ENCODE measurements at places on chromosomes 6 and 20.

- no peak for DNase-seq
Measured at GRCh38 chr6:166393535-166393823, 10.7 kb upstream of the MPC1 start.

DNA sequence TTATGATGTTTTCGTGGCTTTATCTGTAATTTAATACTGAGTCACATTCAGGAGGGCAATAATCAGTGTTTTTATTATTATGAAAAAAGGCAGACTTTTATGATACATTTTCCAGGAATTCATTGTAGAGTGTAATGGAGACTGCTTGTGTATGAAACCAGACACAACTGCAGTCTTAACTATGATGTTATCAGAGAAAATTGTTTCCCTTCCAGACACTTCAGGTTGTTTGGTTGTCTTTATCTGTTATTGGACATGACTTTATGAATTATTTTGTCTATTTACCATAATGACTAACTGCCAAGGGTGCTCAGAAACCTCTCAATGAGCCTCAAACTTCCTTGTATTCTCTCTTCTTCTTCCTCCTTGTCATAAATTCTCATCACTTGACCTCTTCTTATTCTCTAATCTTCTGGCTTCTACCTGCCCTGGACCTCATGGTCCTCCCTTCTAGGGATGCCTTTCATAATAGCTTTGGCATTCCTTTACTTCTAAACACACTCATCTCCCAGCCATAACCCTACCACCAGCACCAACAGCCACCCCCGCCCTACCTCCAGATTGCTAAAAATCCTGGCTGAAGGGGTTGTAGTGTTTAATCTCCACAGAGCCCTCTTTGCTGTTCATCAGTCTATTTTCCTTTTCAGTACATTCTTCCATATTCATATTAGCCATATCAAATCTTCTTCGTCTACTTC lies 492.5 kb downstream of the CDKAL1 start:
- no peak for DNase-seq

GRCh38 chr6:43983632-43984031 lies 143.6 kb downstream of the MRPL14 start:
- no peak for DNase-seq

- no peak for DNase-seq
Measured at GRCh38 chr20:5401277-5401875, 84.6 kb upstream of the PROKR2 start.

- DNase-seq = no peak
Measured at GRCh38 chr6:155171109-155171746, 92.6 kb upstream of the CLDN20 start.

DNA sequence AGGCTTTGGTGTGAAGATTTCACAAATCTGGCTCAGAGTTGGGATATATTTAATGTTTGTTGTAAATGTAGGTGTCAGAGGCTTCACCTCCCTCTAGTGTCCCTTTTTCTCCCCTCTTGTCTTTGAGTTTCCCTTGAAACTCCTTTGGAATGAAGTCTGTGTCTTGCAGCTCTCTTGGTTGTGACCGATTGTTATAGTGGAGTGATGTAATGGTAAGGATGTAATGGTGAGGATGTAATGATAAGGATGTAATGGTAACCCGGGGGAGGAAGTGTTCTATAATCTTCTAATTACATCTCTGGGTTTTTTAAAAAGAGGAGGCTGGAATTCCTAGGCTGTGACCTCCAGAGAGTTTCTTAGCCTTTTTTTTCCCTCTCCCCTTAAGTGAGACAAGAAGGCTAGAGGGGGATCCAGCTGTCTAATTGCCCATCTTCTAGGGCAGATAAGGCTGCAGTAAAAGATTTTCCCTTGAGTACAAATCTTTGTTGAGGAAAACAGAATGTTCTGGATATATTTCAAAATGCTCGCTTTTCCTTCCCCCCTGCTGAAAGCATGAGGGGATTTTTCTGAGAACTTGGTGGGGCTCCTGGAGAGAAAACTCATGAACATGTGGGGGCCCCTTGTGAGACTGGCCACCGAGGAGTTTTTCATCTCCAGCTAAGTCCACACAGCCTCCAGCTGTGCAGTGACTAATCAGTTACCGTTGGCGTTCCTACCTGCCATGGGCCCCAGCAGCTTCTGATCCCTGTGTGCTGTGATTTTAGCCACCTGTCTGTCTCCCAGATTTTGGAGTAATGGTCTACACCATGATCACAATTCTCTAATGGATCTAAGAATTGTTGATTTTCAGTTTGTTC lies 156.7 kb upstream of the PMEPA1 start:
- DNase-seq = no peak

DNA sequence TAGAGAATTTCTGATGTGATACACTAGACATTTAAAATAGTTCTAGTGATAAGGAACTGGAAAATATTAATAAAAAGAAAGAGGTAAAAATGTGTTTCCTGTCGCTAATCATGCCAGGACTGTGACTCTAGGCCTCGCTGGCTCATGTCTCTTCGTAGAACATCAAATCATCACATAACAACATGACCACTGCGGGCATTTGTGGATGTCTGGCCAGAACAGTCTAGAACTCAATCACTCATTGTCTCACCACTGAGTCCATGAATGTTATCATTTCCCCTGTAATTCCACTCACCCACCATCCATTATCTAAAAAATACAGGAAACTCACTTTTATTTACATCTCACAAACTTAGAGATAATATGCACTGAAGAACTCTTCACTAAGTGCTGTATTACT lies 3.4 kb downstream of the HMGN3 start:
- DNase-seq = no peak

DNA sequence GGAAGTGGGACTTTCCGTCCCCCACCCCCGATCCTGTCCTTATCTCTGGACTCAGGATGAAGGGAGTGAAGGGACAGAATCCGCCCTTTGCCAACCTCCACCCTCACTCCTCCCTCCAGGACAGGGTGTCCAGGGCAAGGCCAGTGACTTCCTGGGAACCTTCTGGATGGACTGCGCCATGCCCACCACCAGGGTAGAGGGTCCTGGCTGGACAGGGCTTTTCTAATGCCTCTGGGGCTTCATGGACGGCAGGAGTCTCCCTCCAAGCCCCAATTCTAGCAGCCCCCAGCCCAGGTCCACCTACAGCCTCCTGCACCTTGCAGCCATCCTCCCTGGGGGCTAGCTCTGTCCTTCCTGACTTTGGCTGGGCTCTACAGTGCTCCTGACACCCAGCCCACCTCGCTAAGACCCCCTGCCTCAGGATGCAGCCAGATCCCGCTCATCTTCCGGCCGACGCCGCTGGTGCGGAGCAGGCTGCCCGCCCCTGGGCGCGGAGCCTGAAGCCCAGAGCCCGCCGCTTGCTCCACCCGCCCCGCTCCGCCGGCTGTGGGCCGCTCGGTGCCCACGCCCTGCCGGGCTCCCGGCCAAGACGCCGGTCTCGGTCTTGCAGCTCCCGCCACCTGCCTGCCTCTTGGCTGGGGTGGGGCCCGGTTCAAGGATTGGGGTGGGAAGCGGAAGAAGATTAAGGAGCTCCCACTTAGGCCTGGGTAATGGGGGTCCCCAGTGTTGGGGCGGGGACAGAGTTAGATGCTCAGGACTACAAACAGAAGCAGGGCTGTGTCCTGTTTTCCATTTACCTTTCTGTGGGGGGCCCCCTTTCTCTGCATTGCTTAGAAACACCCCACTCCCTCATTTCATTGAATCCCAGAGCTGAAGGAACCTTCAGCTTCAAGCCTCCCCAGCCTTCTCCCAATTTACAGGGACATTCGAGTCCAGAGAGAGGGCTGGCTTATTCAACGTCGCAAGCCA lies 72.8 kb downstream of the MDGA1 start:
- DNase-seq = no peak

- no peak for DNase-seq
Measured at GRCh38 chr6:151974061-151974617, 166.7 kb downstream of the ESR1 start.

DNA sequence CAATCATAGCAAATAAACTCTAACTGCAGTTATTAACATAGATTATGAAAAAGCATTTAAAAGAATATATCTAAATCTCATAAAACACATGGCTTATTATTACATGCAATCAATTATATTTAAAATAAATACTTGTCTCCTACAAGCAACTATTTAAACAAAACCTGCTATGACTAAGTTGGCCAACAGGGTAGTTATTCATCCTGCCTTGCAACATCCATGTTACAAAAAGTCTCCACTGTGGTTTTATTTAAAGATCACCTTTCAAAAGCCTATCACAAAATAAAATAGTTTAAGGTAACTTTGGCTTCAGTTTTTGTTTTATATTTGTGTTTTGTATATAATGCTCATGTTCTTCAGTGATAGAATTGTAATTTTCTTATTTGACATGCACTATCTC lies 1127.0 kb upstream of the MAP3K7 start:
- no peak for DNase-seq

- DNase-seq = no peak
Measured at GRCh38 chr20:62662422-62662821, 20.1 kb downstream of the SLCO4A1 start.

DNA sequence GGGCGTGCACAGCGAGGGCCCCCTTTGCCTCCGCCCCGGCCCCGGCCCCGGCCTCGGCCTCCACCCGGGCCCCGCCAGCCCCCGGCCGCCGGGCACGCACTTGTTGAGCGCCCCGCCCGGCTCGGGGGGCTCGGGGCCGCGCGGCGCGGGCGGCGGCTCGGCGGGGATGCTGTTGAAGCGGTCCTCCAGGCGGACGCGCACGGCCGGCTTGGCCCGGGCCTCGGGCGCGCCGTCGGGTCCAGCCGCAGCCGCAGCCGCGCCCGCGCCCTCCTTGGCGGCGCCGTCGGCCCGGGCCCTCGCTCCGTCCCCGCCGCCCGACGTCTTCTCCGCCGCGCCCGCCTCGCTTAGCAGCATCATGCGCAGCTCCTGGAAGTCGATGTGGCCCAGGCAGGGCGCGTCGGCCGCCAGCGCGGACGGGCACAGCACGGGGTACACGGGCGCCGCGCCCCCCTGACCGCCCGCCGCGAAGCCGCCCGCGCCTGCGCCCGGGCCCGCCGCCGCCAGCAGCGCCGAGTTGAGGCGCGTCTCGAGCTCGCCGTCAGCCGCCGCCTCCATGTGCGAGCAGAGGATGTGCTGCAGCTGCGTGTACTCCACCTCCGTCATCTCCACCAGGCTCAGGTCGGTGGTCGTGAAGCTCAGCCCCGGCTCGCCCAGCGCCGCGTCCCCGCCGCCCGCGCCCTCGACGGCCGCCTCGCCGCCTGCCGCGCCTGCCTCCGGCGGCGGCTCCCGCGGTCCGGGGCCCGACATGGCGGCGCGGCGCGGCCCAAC lies 514 bp downstream of the TCFL5 start:
- peak; percentile 4 for DNase-seq

DNA sequence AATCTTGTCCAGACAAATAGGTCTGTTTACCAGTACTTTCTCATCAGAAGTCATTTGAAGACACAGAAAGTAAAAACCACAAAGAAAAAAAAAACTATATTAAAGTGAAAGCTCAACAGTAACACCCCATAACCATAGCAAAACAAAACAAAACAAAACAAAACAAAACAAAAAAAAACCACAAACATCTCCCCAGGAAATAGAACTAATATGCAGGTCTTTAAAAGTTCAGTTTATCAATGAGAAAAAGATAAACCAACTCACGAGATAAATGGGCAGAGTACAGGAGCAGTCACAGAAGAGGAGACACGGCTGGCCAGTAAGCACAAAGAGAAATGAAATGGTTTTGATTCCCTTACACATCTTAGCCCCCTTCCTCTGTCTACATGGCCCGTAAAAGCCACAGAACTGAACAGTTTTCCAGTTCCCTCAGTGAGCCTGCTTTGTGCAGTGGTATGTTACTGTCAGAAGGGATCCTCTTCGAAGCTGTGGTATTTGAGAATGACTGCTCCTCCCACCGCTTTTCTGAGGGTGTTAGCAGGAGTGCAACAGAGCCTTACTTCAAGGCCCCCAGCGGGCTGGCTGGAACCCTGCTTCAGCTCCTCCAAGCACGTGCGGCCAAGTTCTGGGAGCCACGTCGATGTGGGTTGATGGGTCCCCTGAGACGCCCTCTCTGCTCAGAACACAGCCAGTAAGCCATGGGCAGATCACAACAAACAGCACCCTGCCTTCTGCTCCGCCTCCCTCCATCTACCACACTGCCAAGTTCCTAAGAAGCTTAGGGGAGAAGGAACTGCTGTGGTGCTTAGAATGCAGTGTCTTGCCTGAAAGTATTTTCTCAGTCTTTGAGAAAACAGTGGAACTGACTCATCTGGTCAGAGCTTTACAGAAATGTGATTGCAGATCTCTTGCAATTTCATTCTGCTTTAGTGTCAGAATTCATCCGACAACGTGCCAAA lies 14.0 kb downstream of the UST start:
- no peak for DNase-seq
